Stimulated activated CD8-positive, alpha-beta memory T cell treated with anti-CD3 and anti-CD28 coated beads, Interleukin-7, amount 100 ng/mL, for 1 hour (primary cell): ENCODE measurements at places on chromosomes 1 and 21.

GRCh38 chr1:150127868-150128267 is 21.8 kb upstream of the PLEKHO1 start:
- no peak for DNase-seq

DNA sequence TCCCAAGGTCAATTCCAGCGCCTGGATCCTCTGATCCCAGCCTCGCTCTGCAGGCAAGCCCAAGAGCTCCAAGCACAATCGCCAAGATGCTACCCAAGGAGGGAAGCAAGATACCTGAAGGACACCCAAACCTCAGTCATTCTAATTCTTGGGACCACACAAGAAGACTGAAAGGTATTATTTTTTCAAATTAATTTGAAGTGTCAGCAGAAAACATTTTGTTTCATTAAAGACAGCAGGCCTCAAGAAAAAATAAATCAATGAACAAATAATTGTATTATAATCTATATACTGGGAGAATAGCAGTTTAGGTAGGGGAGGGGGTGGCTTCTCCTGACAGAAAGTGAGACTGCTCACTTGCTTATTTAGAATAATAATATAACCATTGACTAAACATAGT is 347.8 kb downstream of the HHAT start:
- no peak for DNase-seq

DNA sequence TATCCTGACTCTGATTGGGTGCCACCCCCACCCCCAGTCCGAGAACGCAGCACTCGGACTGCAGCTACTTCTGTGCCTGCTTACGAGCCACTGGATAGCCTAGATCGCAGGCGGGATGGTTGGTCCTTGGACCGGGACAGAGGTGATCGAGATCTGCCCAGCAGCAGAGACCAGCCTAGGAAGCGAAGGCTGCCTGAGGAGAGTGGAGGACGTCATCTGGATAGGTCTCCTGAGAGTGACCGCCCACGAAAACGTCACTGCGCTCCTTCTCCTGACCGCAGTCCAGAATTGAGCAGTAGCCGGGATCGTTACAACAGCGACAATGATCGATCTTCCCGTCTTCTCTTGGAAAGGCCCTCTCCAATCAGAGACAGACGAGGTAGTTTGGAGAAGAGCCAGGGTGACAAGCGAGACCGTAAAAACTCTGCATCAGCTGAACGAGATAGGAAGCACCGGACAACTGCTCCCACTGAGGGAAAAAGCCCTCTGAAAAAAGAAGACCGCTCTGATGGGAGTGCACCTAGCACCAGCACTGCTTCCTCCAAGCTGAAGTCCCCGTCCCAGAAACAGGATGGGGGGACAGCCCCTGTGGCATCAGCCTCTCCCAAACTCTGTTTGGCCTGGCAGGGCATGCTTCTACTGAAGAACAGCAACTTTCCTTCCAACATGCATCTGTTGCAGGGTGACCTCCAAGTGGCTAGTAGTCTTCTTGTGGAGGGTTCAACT is 2.1 kb downstream of the RBM15 start:
- DNase-seq: no peak

DNA sequence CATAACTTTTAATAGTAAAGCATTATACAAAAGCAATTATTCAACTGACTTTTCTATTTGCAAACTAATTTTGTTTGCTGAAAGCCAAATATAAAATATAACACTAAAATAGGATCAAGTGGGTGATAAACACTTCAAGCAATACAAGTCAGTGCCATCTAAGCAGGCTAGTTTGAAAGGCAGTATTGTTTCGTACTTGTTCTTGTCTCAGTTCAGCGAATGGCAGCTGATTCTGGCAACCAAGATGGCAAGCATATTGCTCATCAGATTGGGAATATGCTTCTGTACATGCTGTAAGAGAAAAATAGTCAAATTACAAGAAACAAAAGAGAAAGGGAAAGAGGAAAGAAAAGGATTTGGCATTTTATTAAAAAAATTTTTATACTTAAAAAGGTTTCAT is 7.5 kb downstream of the TMEM59 start:
- DNase-seq: no peak

- DNase-seq: no peak
Observed at GRCh38 chr1:53068314-53069099, 6.5 kb downstream of the PODN start.

DNA sequence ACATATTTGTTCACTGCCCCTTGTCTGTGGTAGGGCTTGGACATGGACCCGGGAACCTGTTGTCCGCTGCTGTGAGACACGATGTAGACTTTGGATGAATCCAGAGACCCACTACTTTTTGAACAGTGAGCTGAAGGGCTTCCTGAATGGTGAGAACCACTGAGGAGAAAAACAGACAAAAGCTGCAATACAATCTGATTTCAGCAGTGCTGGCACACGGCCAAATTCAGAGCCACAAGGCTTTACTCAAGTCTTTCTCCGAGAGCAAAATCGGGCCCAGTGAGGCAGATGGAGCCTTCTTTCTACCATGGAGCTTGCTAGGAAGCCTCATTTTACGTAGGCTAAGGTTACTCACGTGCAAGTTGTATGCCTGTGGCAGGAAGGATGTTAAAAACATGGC is 197.6 kb downstream of the SIPA1L2 start:
- no peak for DNase-seq

GRCh38 chr1:61506944-61507500 is 217.9 kb downstream of the TM2D1 start:
- no peak for DNase-seq

DNA sequence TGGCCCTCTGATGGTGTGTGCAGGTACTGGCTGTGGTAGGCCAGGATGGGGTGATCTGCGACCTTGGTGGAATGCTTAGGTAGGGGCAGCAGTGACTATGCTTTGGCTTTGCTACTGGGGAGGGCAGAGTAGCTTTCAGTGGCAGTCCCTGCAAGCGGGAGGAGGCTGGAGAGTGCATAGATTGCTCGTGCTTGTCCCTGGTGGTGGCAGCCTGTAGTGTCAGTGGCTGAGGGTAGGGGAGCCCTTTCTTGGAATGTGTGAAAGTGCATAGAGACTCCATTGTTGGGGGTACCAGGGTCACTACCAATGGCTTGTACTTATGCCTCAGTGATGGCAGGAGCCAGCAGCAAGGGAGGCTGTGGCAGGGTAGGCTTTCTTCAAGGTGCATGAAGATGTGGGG is 582.6 kb downstream of the MRPL39 start:
- DNase-seq: no peak

DNA sequence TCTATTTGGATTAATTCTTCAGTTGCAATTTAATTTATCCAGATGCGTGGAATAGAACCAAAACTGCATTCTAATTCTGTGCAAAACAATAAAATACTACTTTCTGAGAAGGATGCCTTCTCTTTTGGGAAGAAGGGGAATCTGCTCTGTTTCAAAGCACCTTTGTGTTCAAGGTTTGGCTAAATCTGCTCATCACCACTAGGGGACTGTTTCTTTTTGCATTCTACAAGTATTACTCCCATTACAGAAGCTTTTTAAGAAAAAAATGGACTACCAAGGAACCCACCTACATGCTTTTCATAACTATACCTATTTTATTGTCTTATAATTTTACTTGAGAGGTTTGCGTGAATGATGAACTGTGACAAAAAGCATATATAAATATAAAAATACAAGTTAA is 18.2 kb downstream of the MRPS6 start:
- no peak for DNase-seq

- DNase-seq: no peak
Observed at GRCh38 chr1:110626889-110627288, 20.7 kb upstream of the KCNA2 start.

GRCh38 chr1:110786802-110787327 is 86.1 kb upstream of the CD53 start:
- DNase-seq: no peak

DNA sequence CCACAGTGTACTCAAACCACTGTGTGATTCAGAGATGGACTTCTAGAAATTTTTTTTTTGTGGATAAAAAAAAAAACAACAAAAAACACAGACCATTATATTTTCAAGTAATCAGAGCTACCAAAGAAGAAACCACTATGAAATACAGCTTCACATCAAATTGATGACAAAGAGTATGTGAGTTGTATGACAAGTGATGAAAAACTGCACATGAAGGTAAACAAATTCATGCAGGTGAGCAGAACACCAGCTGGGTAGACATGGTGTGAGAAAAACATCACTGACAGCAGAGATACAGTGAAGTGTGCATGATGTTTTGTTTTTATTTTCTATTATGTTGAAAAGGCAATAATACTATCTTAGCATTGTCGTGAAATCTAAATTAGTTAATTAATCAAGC is 8.0 kb upstream of the PTPRC start:
- no peak for DNase-seq
